Stimulated activated CD8-positive, alpha-beta memory T cell treated with anti-CD3 and anti-CD28 coated beads, Interleukin-4, amount 100 ng/mL, for 4 hours (primary cell): ENCODE measurements at places on chromosomes 6 and 20.

DNA sequence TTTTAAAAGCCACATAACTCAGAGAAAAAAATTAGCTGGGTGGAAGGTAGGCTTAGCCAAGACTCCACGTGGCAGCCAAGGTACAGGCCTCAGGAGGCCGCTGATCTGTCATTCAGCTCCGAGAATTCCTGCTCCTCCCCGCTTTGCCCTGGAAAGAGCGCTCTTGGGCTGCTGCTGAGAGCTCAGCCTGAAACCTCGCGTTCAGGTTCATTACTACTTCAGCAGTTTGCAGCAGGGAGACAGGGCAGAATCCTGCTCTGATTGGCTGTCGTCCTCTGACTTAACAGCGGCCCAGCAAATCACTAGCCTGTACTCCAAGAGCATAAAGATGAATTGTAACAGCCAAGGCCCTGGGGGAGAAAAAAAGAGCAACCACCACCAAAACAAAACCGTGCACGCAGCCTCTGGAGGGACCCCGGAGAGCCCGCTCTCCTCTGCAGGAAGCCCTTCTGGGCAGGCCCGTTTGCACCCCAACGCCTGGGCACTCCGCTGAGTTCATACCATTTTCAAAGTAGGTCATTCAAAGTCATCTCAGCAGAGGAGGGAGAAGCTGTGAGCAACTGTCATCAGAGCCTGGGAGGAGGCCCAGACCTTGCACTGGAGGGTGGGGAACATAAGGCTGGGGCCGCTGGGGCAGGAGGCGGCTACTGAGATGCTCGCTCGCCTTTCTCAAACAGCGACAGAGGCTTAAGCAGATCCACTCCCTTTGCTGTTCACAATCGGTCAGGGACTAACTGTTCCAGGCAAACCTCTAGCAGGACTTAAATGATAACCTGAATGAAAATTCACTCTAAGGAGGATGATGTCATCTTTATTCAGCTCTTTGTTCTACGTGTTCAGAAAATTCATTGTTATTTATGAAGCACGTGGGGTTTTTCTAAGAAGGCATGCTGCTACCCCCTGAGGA, 42.3 kb upstream of the ATXN1 start:
- DNase-seq, result no peak

DNA sequence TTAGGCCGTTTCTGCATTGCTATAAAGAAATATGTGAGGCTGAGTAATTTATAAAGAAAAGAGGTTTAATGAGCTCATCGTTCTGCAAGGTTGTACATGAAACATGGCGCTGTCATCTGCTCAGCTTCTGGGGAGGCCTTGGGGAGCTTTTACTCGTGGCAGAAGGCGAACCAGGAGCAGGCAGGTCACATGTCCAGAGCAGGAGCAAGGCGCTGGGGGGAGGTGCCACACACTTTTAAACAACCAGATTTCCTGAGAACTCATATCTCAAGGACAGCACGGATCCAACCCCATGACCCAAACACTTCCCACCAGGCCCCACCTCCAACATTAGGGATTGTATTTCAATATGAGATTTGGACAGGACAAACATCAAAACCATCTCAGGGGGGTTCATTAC, 6.4 kb upstream of the SLC13A3 start:
- DNase-seq, result no peak

DNA sequence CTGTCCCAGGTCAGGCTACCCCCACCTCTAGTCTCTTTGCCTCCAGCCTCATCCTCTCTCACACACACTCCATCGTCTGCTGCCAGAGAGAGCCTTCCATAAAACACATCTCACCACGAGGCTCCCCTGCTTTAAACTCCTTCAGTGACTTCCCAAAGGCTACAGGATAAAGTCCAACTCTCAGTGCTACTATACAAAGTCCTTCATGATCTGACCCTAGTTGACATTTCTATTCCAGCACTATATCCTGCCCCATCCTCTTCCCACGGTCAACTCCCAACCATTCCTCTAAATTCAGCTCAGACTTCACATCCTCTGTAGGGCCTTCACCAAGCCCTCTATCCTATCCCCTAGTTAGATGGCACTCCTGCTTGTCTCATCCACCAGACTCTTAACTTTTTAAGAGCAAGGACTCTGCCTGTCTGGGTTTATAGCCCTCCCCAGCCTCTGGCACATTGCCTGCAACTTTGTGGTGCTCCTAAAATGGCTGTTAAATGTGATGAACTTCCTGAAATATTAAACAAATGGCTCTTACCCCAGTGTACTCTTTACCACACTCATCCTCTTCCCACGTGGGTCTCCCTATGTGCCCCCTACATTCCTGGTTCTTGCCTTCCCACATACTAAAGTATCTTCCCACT, 36.1 kb downstream of the KIF16B start:
- DNase-seq, result no peak

DNA sequence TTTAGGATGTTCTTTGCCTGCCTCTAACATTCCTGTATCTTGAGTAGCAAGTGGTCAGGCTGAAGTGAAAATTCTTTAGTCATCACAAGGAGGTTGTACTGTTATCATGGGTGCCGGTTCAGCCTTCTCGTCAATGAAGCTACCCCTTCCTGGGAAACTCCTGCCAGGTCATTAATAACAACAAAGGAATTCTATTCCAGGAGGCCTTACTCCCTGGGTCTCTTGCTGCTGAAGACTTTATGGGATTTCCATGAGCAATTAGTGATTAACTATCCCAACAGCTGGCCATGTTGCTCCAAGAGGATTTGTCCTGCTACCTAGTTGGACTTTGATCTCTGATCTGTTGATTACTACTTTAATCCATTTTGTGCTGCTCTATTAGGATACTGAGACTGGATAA, 62.7 kb upstream of the ELOVL5 start:
- DNase-seq, result no peak

GRCh38 chr6:1313767-1314503, 2.0 kb downstream of the FOXQ1 start:
- no peak for DNase-seq

- DNase-seq, result no peak
These were observed 117.9 kb upstream of the THBS2 start for GRCh38 chr6:169371344-169372127.
